ENCODE measurements at places on chromosomes 5 and 9.

DNA sequence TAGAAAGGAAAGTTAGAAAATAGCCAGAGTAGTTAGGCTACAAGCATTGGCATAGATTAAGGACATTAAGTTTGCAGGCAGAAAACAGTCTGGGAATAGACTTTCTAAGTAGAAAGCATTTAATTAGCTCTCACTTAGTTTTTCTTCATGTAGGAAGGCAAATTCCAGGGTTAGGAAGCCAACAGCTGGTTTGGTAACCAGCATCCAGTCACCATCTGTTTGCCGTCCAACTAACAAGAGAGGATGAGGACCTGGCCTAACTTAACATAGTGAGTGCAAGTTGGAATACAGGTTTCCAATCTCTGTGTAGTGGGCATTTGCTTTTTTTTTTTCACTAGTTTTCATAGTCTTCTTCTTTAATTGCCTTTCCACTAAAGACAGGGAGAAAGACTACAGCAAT, 121.7 kb upstream of the NR3C1 start:
- DNase-seq, result no peak

- DNase-seq, result no peak
Measured at GRCh38 chr9:99162759-99163364, 57.9 kb downstream of the TGFBR1 start.

GRCh38 chr5:10400411-10400810, 41.3 kb upstream of the ROPN1L start:
- DNase-seq, result no peak

- DNase-seq, result no peak
Measured at GRCh38 chr5:157708866-157709265, 22.4 kb upstream of the THG1L start.

- DNase-seq, result no peak
Measured at GRCh38 chr5:163586531-163586956, 81.1 kb downstream of the MAT2B start.

GRCh38 chr5:179798144-179798770, 4.5 kb downstream of the LTC4S start:
- no peak for DNase-seq

Measured in activated CD4-positive, CD25-positive, alpha-beta regulatory T cell treated with anti-CD3 and anti-CD28 coated beads, Interleukin-2, amount 50 U/mL, for 72 hours (primary cell).